ENCODE measurements at places on chromosomes 4 and X. TPM values are rescaled to one million over a fixed set of nuclear protein-coding genes. Genes with fewer than 3 reads are reported as not detected.
A peak's percentile ranks its signal among the peaks of the same experiment; 100 is the strongest.

PARM1 gene
- 31.2 TPM for total RNA-seq

GALNT7 gene
- 21.6 TPM for total RNA-seq

RS1 gene
- total RNA-seq = 0.06 TPM

DNA sequence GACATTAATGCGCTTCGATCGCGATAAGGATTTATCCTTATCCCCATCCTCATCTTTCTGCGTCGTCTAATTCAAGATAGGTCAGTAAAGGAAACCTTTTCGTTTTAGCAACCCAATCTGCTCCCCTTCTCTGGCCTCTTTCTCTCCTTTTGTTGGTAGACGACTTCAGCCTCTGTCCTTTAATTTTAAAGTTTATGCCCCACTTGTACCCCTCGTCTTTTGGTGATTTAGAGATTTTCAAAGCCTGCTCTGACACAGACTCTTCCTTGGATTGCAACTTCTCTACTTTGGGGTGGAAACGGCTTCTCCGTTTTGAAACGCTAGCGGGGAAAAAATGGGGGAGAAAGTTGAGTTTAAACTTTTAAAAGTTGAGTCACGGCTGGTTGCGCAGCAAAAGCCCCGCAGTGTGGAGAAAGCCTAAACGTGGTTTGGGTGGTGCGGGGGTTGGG, 528 bp upstream of the FGF2 start:
- DNase-seq = no peak

- DNase-seq = no peak
Measured at GRCh38 chr4:69096111-69096656, at the start of gene UGT2B7. Gene UGT2B7, plus strand, starts transcription at chr4:69096474. Its CDS starts 47 bp downstream, at chr4:69096521.

DNA sequence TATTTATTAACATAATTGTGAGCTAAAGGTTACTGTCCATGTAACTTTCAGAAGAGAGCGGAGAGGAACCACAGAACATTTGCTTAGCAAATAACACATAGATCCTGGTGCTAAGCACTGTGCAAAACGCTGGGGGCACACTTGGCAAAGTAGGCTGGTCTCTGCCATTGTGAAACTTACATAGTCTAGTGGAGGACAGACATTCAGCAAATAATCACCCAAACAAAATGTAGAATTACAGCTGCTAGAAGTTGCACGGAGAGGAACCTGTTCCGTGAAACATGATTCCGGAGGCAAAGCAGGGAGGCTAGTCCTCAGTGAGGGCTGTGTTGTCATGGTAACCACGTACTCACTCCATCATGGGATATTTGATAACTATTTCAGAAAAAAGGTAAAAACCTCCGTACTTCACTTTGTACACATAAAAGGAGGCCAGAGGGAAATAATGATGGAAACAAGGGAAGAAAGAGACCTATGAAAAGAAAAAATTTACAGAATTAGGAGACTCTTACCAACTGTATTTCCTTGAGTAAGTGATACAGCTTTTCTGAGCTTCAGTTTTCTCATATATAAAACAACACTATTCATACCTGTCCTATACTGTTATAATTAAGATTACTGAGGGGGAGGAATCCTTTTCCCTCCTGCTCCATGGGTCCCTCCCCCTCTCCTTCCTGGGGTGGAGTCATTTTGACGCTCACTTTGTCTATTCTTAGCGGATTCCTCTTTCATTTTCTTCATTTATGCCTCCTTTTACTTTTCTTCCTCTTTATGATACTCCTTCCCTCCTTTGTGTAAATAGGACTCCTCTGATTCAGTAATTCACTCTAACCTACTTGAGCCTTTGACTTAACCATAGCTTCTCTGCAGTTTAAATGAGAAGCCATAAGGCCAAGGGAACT, 825 bp upstream of the RASGEF1B start:
- DNase-seq = peak; percentile 64

GRCh38 chrX:118865231-118865630, 41.6 kb downstream of the ZCCHC12 start:
- no peak for DNase-seq

- DNase-seq = no peak
Measured at GRCh38 chr4:10153161-10153560, 36.6 kb upstream of the WDR1 start.

- no peak for DNase-seq
Measured at GRCh38 chr4:83109480-83110222, 4.9 kb downstream of the PLAC8 start.

DNA sequence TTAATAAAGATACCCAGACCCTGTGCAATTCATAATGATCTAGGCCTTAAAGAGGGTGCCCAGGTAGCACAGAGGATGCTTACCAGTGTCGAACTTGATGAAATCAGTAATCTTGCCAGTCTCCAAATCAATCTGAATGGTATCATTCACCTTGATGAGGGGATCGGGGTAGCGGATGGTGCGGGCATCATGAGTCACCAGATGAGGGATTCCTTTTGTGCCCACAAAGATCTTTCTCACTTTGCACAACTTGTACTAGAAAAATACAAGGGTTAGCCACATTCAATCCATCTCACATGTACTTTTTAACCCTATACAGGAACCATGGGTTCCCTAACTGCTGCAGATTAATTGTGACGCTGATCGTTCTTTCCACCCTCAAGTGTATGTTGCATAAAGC, 3.3 kb downstream of the RPS4X start:
- DNase-seq = no peak

DNA sequence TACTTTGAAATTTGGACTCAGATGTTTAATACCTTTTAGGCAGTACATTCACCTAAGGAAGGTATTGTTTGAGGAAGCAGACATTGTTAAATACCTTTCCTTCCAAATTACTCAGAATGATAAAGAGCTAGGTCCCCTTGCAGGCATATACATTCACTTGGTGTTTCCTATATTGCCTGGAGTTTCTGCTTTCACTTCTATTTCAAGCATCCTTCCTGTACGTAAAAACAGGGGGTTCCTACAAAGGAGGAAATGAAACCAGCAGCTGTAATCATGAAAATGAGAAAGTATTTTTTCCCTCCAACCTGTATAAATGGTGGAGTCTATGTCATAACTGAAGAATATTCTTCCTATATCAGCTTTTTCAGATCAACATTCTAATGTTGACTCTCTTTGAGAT, 90.4 kb upstream of the RASGEF1B start:
- DNase-seq = no peak

DNA sequence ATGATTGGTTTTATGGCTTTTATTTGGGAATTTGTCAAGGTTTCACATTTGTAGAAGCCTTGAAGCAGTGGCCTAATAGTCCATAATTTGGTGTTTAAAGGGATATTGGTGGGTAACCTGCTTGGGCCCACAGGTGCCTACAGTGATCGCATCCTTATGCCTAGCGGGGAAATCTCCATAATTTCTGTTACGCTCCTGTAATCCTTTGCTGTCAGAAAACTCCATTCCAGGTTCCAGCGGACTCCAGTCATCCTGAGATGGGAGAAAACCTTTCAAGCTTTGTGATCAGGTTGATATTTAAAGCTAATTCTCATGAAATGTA, 257.0 kb upstream of the JADE1 start:
- DNase-seq = no peak

All from spinal cord (tissue), 10 donors.